ENCODE measurements at places on chromosomes 6 and 20.

- DNase-seq: no peak
Measured at GRCh38 chr6:110784610-110784979, 30.7 kb downstream of the CDK19 start.

DNA sequence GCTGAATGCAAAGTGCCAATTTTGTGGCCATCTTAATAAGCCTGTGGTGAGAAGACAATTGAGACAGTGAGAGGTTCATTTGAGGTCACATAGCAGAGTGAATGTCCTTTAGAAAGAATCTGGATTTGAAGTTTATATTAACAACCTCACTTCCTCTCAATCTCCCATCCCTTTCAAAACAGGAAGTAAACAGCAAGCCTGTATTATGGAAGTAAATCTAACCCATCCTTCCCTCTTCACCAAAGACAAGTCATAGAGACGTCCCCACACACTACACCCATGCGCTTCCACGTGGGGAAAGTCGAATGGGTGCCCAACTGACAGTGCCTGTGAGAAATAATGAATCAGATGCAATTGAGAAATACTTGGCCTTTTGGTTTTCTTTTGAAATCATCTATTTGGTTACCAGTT is 28.8 kb upstream of the CCND3 start:
- DNase-seq: no peak

DNA sequence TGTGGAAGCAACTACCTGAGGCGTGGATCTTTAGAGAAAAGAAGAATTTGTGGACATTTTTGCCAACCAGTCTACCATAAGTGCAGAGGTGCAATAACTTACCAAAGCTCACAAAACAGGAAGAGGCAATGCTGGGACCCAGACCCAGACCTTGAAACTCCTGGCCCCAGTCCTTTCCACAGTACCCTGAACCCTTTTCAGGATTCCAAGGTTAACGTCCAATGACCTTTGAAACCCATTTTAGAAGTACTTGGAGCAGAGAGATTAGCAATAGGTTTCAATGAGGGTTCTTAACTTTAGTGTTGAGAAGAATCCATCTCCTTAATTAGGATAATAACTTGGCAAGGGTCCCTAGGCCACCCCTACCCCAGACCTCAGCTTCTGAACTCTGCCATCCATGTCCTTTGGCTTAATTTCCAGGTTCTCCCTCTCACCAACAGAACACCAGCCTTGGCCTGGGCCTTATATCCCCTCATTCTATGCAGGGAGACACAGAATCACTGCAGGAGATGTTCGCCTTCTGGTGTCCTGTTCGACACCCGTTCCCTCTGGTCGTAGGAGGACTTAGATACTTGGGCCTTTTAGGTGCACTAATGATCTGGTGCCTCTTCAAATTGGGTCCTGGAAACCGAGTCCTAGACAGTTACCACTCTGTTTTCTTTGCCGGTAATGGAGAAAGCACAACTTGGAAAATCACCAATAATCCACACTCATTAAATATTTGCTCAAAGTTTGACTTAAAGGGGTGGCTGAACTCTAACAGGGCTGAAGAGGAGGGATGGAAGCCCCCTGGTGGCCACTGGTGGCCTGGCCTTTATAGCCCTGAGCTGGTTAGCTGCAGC is 40.6 kb downstream of the ISM1 start:
- DNase-seq: peak; percentile 30

DNA sequence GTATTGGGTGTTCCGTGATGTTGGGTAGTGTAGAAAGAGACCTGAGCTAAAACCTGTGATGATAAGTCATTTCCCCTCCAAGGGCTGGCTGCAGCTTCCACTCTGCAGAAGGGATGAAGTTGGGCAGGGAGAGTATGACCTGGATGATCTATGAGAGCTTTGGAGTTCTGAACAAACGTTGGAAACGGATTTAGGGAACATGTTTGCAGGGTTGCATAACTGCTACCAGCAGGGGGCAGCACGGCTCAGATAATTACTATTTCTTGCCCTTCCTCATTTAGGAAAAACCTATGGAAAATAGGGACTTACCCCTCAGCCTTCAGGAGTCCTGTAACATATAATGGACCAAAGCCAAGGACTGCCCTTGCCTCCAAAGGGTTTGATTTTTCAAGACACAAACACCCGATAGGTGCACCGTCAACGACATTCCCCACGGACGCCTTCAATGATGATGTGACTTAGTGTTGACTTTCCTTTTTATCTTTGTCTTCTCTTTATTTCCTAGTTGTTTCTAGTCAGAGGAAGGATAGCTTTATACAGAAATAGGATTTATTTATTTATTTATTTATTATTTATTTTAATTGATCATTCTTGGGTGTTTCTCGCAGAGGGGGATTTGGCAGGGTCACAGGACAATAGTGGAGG is 164.9 kb upstream of the SASH1 start:
- peak; percentile 61 for DNase-seq

DNA sequence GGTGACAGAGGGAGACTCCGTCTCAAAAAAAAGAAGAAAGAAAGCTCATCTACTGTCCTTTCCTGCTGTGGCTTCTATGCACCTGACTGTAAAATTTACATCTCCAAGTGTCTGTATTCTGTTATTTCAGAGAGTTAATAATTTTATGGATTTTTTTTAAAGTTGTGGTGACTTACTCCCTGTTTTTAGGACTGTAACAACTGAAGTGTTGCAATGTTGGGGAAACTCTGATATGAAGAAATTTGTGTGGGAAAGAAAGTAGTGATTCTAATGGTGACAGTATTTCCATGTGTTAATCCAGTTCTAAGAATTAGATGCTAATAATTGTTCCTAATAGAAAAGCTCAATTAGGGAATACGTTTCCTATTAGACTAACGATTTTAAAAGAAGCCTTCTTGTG is 27.4 kb downstream of the STX11 start:
- no peak for DNase-seq

GRCh38 chr20:62816884-62817873 is at the start of gene COL9A3:
COL9A3 (plus strand) TSS chr20:62817050; CDS start chr20:62817065, 15 bp downstream.
- peak; percentile 83 for DNase-seq

Measured in posterior cingulate gyrus (tissue), 11 donors.